Activated T-helper 1 cell treated with anti-CD3 and anti-CD28 coated beads, Interleukin-12 subunit alpha, Interleukin-12 subunit beta, Interleukin-2, Interleukin-4 antibody, amounts not matched to agents 30 ng/mL and 10 ng/mL and 1 ng/mL, durations not matched to agents 14 hours and 24 hours and 36 hours (primary cell): ENCODE measurements at places on chromosomes 6 and 20.
A peak's percentile ranks its signal among the peaks of the same experiment; 100 is the strongest.

DNA sequence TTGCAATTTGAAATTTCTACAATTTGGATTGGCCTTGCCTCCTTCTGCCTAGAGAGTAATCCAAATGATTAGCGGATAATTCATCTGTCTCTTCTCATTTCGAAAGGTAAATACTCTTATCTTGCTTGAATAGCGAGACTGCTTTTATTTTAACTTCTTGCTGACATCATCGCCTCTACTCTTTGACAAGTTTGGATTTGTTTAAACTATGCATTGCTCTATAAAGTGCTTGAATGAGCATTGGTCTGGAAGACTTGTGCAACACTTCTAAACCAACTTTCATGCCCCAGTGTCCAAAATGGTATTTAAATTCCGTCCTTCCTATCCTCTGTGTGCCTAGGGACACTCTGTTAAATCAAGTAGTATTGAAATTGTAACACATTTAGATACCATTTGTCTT lies 384.1 kb upstream of the SLC35B3 start:
- no peak for DNase-seq

DNA sequence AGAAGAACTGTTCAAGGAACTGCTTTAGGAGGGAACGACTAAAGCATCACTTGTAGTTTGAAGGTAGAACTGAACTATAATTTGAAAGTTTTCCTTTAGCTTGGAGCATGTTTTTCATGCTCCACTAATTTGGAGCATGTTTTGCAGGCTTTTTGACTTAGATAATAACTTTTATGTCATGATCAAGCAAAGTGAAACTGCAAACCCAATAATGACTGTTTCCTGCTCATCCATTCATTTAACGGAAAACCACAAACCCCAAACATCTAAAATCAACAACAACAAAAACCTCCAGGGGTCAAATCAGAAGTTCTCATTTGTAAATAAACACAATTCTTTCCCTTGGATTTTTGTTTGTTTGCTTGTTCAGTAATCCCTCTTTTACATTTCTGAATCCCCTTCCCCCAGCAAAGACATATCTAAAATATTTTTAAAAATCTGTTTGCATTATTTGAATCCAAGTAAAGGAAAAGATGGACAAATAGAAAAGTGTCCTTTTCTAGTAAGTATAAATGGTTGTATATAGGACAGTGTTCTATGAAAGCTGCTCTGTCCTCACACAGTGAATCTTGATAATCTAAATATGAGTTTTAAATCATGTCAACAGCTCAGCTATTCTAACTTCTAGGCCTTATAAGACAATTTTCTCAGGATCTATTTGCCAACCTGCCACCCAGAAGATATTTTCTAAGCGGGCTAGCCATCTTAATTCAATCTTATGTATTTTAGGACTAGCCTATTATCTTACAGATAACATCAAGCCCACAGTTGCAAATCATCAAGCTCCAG lies 2.6 kb downstream of the SIM1 start:
- no peak for DNase-seq

- DNase-seq = no peak
These were observed 83.3 kb upstream of the ID4 start for GRCh38 chr6:19753826-19754225.

DNA sequence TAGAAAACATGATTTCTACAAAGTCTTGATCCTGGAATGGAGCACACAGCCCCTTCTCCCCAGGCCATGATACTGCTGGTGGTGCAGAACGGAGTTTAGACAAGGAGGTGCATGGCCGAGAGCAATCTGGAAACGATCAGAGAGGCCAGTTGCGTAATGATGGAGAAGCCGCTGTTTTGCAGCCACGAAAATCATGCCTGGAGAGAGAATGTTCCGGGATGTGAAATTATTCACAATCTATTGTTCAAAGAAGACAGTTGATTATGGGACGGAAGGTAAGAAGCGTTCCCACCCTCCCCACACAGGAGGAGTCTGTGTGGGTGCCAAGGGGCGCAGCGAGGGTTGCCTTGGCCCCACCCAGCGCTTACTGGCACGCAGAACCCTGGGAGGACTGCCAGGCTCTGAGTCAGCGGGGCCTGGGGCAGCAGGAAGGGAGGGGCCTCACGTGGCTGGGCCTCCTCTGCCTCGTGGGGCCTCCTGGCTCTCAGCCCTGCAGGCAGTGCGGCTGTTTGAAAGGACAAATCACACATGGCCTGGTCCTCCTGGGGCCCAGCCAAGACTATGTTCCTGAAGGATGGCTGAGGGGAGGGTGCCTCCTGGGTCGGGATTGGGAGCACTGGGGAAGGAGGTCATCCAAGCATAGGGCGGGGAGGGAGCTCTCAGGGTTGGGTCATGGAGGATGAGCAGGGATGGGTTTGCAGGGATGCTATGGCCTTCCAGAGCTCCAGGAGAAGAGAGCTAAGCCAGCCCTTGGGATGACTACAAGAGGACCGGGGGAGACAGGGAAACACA lies 8.7 kb upstream of the AP5S1 start:
- peak; percentile 77 for DNase-seq

GRCh38 chr6:90656325-90656724 lies 69.5 kb upstream of the MAP3K7 start:
- DNase-seq = no peak

- no peak for DNase-seq
These were observed 77.1 kb upstream of the FRMD1 start for GRCh38 chr6:168155821-168156741.

- DNase-seq = no peak
These were observed 249.7 kb downstream of the TTLL2 start for GRCh38 chr6:167574431-167575151.

GRCh38 chr20:20837574-20838021 lies 125.2 kb upstream of the RALGAPA2 start:
- DNase-seq = peak; percentile 3

GRCh38 chr6:129446272-129447197 lies 263.4 kb downstream of the ARHGAP18 start:
- DNase-seq = no peak

DNA sequence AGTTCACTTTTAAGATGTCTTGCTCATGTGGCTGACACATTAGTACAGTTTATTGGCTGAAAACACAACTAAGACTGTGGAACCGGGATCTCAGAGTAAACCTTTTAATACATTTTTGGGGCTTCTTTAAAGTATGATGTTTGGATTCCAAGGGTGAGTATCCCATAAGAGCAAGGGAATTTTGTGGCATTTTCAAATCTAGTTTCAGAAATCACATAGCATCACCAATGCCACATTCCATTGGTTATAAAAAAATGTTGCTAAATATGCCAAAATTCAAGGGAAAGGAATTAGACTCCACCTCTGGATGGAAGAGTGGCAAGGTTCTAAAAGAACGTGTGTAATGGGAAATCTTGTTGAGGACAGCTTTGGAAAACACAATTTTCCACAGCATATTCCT lies 338.6 kb downstream of the COL12A1 start:
- no peak for DNase-seq

GRCh38 chr20:6855796-6856195 lies 88.3 kb downstream of the BMP2 start:
- no peak for DNase-seq

- no peak for DNase-seq
These were observed 1.4 kb upstream of the PTPRA start for GRCh38 chr20:2871661-2872458.

DNA sequence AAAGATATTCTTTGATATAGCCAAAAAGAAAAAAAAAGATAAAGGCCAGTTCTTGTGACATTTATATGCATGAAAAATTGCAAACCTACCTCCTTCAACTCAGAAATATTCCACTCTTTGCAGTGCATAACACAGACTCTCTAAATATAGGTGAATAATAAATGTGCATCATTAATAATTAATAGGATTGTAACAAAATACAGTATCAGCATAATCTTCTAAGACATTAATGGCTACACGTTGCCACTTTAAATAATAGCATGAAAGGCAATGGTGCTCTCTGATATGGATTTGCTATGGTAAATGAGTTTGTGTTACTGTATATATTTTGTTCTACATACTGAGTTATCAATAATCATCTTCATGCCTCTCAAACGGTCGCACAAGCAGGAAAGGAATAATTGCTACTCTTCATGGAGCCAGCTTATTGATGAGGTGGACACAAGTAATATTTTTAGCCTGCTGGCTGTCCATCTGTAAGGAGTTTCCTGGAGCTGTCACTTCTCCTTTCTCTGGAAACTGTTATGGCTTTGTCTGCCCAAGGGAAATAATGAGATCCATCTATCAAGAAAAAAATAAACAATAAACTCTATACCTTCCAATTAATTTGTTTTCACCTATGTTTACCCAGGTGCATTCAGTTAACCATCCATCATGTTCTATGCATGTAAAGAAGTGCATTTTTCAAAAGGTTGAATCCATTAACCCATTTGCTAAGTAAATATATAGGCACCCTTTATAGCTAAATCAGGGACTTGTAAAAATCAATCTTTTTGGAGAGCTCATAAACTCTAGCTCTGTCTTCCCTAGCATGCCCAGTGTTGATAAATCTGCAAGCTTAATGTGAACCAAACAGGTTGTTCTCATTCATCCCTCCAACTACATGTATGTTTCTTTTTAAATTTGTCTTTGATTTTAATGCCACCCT lies 253.0 kb downstream of the NKAIN2 start:
- no peak for DNase-seq

DNA sequence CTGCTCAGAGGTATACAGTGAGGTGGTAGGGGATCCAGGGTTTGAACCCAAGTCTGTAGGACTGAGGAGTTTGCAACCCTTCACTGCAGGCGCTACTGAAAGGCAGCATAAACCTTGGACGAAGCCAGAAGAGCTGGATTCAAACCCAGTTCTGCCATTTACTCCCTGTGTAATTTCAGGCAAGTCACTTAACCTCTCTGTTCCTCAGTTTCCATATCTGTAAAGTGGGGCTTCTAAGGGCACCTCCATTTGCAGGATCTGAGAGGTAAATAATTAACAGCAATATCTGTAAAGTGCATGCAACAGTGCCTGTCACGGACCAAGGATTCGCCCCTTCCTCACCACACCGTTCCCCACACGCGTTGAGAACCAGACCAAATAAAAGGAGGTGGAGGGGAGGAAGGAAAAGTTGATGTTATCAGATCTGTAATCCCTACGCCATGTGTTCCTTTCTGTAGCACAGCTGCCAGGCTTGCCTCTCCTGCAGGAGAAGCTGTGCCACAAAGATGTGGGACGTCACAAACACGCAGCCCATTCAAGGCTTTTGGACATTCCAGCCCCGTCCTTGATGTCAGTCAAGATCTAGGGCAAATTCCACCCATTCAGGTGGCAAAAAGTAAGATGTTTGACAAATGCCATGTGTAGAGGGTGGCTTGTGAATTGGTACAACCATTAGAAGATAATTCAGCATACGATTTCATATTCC lies 9.8 kb downstream of the RIPOR3 start:
- DNase-seq = no peak

GRCh38 chr6:34976239-34976638 lies 87.2 kb downstream of the ANKS1A start:
- no peak for DNase-seq

- no peak for DNase-seq
These were observed 212.3 kb upstream of the ZNF217 start for GRCh38 chr20:53805895-53806384.

DNA sequence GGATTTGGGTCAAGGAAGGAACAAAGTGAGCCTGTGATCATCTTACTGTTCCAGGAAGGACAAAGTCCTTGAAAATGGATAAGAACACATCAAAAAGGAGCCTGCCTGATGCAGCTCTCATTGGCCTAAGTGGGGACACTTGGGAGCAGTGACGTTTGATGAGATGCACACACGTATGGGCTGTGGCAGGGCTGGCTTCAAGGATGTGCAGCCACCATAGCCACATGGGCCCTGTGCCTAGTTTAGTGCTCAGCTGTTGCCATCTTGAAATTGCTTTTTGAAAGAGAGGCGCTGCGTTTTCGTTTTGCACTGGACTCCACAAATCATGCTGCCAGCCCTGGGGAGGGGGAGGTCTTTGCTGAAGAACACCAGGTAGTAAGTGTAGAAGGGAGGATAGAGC lies 6.6 kb upstream of the NPEPL1 start:
- DNase-seq = no peak

DNA sequence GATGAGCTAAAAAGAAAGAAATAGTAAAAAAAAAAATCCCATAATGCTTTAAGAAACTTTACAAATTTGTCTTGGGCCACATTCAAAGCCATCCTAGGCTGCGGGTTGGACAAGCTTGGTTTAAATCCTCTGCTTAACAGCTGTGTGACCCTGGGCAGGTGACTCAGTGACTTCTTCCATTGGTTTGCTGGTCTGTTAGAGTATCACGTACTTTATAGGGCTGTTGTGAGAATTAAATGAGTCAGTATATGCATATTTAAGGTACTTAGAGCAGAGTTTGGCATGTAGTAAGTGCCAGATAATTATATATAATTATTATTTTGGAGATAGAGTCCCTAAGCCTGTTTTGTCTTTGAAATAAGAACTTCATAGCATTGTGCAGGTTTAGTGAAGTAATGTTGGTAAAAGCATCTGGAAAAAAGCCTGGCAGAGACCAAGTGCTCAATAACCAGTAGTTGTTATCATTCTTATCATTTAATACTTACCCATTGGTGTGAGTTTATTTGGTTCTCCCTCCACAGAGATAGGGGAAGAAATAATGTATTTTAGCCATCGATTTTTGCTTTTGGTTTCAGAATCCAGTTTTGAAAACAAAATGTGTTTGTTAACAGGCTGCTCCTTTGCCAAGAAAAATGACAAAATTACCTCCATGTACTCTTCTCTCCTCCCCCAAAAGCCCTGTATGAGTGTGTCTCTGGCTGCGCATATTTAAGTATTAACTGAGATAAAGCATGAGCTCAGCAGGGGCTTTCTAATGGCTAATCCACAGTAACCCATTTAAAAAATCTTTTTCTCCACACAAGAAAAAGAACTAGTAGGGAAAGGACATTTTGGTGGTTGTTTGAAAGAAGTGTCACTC lies 67.2 kb downstream of the FOXO3 start:
- DNase-seq = no peak

- no peak for DNase-seq
These were observed 36.1 kb upstream of the CHRNA4 start for GRCh38 chr20:63397155-63397843.

- DNase-seq = no peak
These were observed 25.1 kb downstream of the PXDC1 start for GRCh38 chr6:3726421-3726820.

DNA sequence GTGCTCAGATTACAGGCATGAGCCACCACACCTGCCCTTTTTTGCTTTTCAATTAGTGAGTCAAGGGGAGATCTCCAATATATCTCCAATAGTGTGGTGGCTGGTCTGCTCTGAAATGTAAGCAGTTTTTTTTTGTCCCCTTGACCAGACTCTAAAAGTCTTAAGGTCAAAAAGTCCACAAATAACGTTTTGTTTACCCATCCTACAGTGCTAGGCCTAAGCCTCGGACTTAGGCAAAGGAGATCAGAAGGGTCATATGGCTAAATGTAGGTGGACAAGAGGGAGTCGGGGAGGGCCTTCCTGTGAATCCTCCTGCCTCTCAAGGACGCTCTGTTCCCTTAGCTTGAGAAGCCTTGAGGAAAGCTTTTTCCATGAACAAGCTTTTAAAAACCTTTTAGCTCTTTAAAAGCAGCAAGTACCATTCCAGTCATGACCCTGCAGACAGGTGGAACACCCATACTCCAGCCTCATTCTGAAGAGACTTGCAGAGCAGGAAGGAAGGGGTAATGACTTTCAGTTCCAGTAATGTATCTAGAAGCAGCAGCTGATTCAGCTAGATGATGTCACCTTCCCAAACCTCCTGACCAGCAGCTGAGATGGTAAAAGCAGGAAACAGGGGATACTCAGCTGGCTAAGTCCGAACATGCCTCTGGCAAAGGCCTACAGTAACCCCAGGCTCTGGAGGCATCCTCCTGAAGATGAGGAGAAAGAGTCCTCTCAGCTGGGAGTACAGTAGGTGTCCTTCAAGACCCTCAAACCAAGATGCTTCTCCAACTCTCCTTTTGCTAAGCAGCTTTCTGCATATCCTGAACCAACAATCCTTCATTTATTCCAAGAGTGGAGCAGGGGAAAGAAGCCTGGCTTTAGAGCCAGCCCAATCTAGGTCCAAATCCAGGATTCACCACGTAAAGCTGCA lies 23.6 kb downstream of the BCL2L1 start:
- DNase-seq = peak; percentile 33
